ENCODE measurements at places on chromosomes 4 and X.

DNA sequence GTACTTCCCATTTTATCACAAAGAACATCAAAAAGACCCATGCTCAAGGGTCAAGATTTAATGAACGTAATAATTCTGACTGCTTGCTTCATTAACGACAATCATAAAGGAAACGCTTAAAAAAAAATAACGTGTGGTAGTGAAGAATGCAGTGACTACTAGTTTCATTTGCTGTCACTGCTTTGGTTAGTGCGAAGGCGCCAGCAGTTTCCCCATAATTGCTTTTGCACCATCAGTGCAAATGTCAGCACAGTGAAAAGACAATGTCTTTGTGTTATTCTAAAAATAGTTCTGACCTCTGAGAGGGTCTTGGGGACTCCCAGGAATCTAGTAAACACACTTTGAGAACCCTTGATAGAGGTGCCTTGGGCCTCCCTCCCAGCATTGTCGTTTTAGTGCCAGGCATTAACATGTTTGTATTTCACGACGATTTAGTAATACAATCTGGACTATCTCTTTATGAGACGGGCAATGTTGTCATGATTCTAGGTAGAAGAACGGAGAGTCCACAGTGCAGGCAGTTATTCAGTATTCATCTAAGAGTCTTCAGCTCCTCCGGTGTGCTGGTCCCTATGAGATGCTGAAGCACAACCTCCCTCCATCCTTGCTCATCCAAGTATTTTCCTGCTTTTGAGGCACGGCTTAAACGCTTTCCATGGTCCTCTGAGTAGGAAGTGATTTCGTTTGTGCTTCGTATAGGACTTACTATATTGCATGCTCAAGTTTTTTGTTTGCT is 71.0 kb downstream of the AFF1 start:
- DNase-seq: peak; percentile 51

DNA sequence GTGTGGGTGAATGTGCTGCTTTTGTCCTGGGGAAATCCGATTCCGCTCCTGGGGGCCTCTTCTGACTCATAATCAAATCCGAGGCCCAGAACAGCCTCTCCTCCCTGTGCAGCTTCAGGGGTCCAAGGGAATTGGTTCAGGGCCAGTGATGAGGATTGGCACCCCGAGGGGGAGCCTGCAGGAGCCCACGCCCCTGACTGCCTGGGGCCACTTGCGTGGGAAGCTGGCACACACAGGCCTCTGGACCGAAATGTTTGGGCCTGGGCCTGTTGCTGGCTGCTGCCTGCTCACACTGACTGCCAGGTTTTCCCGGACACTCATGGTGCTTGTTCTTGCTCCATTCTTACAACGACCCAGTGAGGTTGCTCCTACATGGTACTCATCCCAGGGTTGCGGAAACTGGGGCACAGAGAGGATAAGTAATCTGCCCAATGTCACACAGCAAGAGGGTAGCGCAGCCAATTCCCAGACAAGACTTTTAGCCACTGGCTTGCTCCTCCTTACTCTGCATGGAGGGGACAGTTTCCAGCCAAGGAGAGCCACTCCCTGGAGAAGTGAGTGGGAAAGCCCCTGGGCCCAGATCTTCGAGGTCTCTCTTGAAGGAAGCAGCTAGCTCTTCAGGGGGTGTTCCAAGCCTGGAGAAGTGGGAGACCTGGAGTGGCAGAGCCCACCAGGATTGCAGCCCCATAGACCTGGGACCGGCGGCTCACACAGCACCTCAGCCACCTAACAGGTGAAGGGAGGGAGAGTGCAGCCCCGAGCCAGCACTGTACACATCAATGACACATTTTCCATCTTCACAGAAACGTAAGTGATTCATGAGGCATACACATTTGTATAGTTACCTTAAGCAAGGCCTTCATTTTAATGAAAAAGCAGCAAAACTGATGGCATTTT is 20.3 kb downstream of the CFAP99 start:
- DNase-seq: no peak

GRCh38 chrX:151815398-151815797 is 80.9 kb downstream of the CNGA2 start:
- no peak for DNase-seq

DNA sequence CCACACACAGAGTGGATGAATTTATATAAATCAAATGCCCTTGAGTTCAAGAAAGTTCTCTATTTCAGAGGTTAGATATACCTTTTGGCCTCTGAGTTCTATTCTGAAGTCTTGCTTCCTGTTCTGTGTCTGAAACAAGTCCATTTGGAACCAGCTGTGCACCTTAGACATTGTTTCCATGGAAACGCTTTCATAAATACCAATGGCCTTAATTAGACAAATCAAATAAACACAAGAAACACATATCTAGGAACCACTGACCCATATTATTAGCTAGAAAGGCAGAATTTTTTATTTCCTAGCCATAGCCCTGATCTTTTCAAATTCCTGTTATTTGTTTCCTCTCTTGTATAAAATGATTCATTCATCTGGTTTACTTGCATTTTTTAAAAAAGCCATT is 8.4 kb upstream of the C4orf54 start:
- no peak for DNase-seq

DNA sequence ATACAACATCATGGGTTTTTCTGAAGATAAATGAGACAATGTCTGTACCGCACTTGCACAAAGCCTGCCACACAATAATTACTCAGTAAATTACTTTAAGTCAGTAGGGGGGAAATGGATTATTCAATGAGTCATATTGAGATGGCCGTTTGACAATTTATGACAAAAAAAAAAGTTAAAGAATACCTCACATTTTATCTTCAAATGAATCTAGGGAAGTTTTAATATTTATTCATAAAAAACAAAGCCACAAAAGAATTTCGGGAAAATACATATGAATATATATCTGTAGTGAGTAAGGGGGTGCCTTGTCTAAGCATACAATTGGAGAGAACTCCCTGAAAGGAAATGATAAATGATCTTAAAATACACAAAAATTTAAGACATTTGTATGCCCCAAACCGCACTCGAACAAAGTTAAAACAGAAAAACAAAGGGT is 197.0 kb upstream of the SLC7A11 start:
- no peak for DNase-seq

GRCh38 chrX:154458954-154459778 is 1.1 kb downstream of the PLXNA3 start:
- DNase-seq: no peak

DNA sequence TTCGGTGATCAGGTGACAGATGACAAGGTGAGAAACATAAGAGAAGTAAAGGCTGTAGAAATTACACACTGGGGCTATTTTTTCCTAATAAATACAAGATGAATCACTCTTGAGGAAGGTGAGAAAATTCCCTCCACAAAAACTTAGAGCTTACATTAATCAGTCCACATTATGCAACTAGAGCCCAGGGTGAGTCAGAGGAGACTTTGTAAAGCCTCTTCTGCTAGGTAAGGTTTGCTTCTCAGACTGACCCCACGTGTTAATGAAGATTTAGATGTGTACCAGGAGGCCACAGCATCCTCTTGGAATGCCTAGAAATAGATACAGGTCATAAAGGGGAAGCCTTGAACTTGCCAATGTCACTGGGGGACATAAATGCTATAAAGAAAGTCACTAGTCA is 396.0 kb upstream of the SMIM31 start:
- DNase-seq: no peak

GRCh38 chr4:86278126-86278525 is 81.7 kb downstream of the MAPK10 start:
- DNase-seq: no peak

DNA sequence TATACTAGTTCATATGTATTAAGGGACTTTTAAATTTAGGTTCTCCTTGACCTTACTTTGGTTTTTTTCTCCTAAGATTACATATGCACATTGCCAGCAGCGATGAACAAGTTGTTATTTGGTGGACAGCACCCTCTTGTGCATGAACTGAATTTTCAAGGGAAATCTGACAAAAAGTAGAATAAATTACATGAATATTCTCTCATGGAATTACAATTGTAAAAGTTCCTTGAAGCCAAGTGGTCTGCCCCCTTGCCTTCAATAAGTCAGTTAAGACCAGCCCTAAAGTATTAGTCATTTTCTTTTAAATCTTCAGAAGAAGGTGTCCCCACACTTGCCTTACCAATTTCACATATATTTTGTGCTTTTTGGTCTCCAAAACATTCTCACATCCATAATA is 30.7 kb upstream of the SMARCA5 start:
- DNase-seq: no peak

DNA sequence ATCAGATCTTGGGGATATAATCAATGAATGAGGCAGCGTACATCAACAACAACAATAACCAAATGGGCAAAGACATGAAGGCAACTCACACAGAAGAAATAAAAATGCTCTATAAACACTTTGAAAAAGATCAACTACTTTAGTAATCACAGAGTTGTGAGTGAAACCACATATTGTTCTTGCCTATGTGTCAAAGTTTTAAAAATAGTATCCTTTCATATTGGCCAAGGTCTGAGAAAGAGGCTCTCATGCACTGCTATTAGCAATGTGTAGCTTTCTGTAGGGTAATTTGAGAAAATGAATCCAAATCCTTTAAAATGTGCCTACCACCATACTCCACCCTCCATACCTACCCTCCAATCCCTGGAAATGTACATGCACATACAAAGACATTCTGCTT is 25.0 kb downstream of the COQ2 start:
- no peak for DNase-seq

DNA sequence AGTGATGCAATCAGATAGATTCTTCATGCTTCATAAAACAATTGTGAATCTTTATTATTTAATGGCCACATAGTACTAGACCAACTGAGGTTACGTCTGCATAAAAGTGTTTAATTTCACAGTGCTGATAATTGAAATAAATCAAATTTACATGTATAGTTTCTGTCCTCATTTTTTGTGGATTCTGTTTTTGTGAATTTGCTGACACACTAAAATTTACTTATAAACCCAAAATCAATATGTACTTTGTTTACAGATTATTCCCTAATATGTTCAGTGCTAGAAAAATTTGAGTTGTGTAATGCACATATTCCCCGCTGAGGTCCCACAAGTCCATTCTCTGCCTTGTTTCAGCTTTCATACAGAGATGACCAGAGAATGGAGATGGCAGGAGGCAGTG is 759.8 kb downstream of the CENPC start:
- no peak for DNase-seq

GRCh38 chrX:51494409-51494808 is 2.0 kb downstream of the NUDT11 start:
- no peak for DNase-seq

DNA sequence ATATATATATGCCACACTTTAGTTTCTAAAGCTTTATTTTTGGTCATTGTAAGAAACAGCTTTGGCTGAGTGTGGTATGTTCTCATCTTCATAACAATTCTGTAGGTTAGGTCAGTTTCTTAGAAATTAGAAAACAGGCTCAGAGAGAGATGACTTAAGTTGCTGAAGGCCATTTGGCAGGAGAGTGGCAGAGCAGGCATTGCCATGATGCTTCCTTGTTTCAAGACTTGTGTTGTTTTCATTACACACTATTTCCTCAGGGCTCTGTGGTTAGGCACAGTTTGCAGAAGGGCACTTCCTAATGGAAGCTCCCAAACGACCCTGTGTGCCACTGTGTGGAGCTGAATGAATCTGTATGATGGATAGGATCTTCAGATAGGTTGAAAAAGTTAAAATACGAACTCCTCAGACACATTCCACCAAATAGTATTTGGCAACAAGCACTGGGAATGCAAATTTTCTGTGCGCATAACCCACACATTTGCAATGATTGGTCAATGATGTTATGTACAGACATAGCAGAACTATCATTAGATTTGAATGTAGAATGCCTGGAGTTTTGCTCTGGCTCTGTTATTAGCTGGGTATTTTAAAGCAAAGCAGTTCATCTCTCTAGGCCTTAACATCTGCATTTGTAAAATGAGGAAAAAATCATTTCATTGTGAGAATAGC is 274.3 kb upstream of the HS3ST1 start:
- no peak for DNase-seq

- DNase-seq: no peak
These were observed 284.5 kb downstream of the GASK1B start for GRCh38 chr4:157888281-157888680.

- no peak for DNase-seq
These were observed 34.5 kb downstream of the ATP11C start for GRCh38 chrX:139898334-139898733.

DNA sequence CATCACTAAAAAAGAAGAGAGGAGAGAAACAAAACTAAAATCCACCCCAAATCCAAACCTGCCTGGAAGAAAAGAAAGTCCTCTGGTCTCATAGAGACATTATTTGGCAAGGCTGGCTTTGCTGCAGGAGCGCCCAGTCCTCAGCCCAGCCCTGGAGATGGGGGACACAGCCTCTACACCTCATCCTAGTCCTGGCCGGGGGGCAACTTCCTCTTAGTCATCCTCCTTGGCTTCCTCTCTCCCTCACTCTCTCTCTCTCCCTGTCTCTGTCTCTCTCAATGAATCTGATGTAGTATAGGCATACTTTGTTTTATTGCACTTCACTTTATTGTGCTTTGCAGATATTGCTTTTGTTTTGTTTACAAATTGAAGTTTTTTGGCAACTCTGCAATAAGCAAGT is 55.8 kb upstream of the MAGEB10 start:
- no peak for DNase-seq

GRCh38 chrX:525134-525533 is 105.5 kb upstream of the SHOX start:
- no peak for DNase-seq
